ENCODE measurements at places on chromosomes 6 and 20. TPM values are rescaled to one million over a fixed set of nuclear protein-coding genes. Genes with fewer than 3 reads are reported as not detected.

GRCh38 chr6:134707342-134708031 lies 242.4 kb downstream of the ALDH8A1 start:
- no peaks in the 10 kb centered on the region for H3K36me3 ChIP-seq
- H3K27ac ChIP-seq, result no peak overlapping the region
- H3K4me3 ChIP-seq, result no peak overlapping the region
- DNase-seq, result no peak
- H3K4me1 ChIP-seq, result no peaks in the 10 kb centered on the region

DNA sequence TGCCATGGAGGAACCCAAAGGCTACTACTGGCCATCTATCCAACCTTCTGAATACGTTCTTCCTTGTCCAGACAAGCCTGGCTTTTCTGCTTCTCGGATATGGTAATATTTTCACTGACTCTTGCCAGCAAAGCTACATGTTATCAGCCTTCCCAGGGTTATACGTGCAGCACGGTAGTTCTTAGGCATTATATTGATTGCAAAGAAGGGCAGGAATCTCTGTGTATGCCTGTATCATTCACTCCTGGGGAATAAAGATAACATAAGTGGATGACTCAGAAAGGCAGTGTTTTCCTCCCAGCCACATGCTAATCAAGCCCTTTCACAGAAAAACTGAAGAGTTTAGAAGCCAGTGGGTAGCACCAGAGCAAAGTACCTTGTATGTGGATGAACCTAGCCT lies 98.7 kb downstream of the ADGRG6 start:
- no peak for DNase-seq
- no peaks in the 10 kb centered on the region for H3K4me1 ChIP-seq
- no peaks in the 10 kb centered on the region for H3K36me3 ChIP-seq
- no peak overlapping the region for H3K27ac ChIP-seq
- H3K4me3 ChIP-seq, result no peak overlapping the region

DNA sequence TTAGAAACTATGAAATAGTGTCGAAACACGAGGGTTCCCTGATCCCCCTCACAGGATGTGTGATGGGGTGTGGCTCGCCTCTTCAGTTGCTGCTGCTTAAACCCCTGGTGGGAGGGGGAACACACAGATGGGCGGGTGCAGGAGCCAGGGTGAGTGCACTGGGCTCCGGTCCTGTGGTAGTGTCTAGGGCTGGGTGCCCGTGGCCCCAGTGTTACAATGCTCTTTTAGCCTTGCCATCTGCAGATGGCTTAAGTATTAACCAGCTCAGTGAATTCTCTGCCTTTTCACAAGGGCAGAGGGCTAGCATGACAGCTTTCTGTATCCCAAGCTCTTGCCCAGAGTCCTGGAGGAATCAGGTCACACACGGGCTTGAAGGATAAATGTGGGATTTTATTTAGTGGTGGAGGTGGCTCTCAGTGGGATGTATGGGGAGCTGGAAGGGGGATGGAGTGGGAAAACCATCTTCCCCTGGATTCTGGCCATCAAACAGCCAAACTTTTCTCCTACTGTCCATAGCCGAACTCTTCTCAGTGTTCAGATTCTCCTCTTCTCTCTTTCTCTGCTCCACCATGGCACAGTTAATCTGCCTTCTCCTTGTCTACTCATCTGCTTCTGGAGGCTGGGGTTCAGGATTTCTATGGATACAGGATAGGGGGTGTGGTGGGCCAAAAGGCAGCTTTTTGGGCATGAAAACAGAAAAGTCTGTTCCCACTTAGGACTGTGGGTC lies 659.0 kb downstream of the EPM2A start:
- no peak for DNase-seq
- H3K4me1 ChIP-seq, result no peaks in the 10 kb centered on the region
- no peak overlapping the region for H3K27ac ChIP-seq
- H3K36me3 ChIP-seq, result no peaks in the 10 kb centered on the region
- no peaks in the 10 kb centered on the region for H3K27me3 ChIP-seq

DNA sequence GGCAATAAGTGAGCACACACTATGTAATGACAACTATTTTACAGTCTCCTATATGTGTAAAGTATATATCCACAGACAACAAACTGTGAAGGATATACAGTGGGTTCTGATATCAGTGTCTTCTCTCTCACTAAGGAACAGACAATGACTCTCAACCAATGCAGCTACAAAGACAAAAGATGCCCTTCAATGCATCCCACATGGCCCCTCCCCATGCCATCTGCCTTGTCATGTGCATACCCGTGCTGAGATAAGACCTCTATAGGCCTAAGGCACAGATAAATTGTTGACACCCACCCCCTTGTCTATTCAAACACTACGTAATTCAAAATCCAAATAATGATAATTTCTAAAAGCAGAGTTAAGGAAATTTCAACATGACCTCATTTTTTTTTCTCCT lies 1123.5 kb upstream of the MAP3K7 start:
- DNase-seq, result no peak
- H3K4me3 ChIP-seq, result no peak overlapping the region
- no peaks in the 10 kb centered on the region for H3K4me1 ChIP-seq
- no peaks in the 10 kb centered on the region for H3K36me3 ChIP-seq
- no peaks in the 10 kb centered on the region for H3K27me3 ChIP-seq

DNA sequence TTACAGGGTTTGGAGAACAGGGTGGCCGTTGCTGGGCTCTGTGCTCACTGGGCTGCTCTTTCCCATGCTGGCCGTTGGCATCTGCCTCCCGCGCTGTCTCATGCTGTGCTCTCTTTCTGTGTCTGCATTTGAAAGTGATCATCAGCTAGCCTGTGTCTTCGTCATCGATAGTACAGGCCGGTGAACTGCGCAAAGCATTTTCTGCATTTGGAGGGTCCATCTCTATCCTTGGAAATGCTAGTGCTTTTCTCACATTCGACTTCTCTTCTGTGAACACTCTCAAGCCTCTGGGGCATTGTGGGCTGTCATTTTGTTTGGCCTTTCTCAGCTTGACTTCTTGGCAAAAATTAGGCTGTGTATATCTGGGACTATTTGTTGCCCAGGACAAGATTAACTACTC lies 6.8 kb upstream of the SNHG17 start:
- DNase-seq, result no peak
- H3K27me3 ChIP-seq, result no peaks in the 10 kb centered on the region
- H3K36me3 ChIP-seq, result no peaks in the 10 kb centered on the region

GRCh38 chr6:33427585-33428223 lies 7.8 kb downstream of the SYNGAP1 start:
- H3K36me3 ChIP-seq, result no peaks in the 10 kb centered on the region
- DNase-seq, result peak; percentile 54
- peaks cover 26% of the 10 kb centered on the region for H3K4me1 ChIP-seq
- H3K27ac ChIP-seq, result peak overlapping the region; percentile 99
- H3K4me3 ChIP-seq, result peak overlapping the region; percentile 49

GRCh38 chr6:70315079-70315751 lies 12.3 kb upstream of the COL9A1 start:
- H3K27me3 ChIP-seq, result no peaks in the 10 kb centered on the region
- H3K36me3 ChIP-seq, result no peaks in the 10 kb centered on the region
- DNase-seq, result no peak

The FKBP1A gene
- 166 TPM for total RNA-seq

The MAS1 gene
- 0.51 TPM for total RNA-seq

The ABHD12 gene
- 40.1 TPM for total RNA-seq

The SAPCD1 gene
- not detected for total RNA-seq

The HLA-DOA gene
- 22.8 TPM for total RNA-seq

The PRDM1 gene
- total RNA-seq, result 20.7 TPM

The C6orf136 gene
- 5.6 TPM for total RNA-seq

The ADGRF1 gene
- 0.35 TPM for total RNA-seq

The RBM38 gene
- total RNA-seq, result 1.2 TPM

The ZSCAN23 gene
- total RNA-seq, result not detected
